Right lung (tissue), 10 donors: ENCODE measurements at places on chromosomes 5 and 9. TPM values are rescaled to one million over a fixed set of nuclear protein-coding genes. Genes with fewer than 3 reads are reported as not detected.

Gene MYOZ3
- polyA plus RNA-seq, result 13.3 TPM

Gene MEF2C
- 70.4 TPM for polyA plus RNA-seq

Gene TMOD1
- 1.8 TPM for polyA plus RNA-seq

Gene IL31RA
- 0.11 TPM for polyA plus RNA-seq

Gene CARD6
- polyA plus RNA-seq, result 4.3 TPM

Gene FCN1
- 5.5 TPM for polyA plus RNA-seq

Gene ALAD
- polyA plus RNA-seq, result 50.0 TPM

Gene SNCB
- 0.45 TPM for polyA plus RNA-seq

Gene TRAF1
- polyA plus RNA-seq, result 11.0 TPM

Gene PCDHGA11
- 3.3 TPM for polyA plus RNA-seq

DNA sequence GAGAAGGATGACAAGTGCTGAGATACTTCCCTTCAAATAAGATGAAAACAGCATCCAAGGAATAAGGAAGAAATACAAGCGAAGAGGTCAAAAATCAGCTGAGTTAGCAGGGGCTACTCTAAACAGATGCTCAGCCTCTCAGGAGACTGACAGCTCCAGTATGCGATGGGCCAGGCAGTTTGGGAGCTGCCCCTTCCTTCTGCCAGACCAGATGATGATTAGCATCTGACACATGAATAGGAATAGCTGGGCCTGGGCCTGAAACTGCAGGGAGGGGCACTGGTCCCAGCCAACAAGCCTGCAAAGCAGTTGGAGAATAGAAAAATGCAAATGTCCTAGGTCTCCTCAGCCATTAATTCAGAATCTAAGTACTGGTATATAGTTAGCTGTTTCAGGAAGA is 13.1 kb upstream of the MAP3K1 start:
- DNase-seq, result no peak

DNA sequence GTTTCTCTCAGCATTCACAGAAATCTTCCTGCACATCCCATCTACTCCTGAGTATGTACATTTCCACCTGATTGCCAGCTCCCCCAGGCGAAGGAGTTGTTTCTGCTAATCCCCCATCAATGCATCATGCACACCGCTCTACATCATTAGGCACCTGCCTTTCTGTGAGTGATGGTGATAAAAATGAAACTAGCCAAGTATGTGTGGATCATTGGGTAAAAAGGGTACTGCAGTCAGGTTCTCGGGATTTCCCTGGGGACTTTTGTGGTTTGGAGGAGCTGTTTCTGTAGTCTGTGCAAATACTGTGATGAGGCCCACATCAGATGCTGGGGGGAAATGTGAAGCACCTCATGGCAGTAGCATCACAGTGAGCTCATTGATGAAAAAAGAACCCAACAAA is 30.4 kb downstream of the CAMK4 start:
- DNase-seq, result no peak

DNA sequence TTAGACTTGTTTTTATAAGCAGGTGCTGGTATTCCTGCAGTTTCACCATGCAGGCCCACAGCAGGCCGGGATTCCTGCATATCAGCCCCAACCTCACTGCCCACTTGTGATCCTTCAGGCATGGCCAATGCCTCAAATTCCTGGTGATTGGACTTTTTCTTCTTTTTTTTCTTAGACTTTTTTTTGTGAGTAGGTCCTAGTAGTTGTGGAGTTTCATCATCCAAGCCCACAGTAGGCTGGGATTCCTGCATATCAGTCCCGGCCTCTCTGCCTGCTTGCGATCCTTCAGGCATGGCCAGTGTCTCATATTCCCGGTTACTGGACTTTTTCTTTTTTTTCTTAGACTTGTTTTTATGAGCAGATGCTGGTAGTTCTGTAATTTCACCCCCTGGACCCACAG is 4.8 kb downstream of the TTF1 start:
- no peak for DNase-seq

- peak; percentile 74 for DNase-seq
Measured at GRCh38 chr5:164013077-164013670, 507.8 kb downstream of the MAT2B start.

DNA sequence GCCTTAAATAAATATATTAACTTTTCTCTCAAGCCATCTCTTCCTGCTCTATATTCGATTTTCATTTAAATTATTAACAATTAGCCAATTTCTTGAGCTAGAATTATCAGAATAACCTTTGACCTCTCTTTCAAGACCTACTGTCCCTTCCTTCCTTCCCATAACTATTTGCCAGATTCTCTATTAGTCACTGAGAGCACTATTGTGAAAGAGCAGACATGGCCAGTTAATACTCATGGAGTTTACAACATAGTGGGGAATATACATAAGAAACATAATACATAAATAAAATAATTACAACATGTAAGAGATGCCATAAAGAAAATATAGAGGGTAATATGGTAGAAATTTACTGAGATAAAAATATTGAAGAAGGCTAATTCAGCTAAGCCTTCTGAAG is 72.1 kb upstream of the CHD1 start:
- DNase-seq, result no peak

- no peak for DNase-seq
Measured at GRCh38 chr5:99315413-99316183, 386.8 kb upstream of the CHD1 start.

DNA sequence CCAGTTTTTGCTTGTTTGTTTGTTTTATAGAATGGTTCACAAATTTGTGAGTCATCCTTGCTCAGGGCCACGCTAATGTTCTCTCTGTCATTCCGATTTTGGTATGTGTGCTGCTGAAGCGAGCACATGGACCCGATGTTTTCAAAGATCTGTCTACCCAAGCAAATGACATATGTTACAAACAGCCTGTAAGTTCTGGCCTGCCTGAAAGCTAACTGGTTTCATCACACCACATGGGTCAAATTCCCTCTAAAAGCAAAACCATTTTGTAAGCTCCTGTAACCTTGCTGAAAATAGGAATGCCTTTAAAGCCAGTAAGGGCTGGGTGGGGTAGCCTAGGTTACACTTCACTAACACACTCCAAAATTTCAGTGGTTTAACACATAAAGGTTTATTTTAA is 25.4 kb downstream of the DMRT3 start:
- DNase-seq, result no peak

GRCh38 chr9:112873773-112874405 is 16.8 kb downstream of the SLC46A2 start:
- DNase-seq, result no peak

GRCh38 chr9:121075251-121076036 is 689 bp downstream of the CNTRL start:
- no peak for DNase-seq

DNA sequence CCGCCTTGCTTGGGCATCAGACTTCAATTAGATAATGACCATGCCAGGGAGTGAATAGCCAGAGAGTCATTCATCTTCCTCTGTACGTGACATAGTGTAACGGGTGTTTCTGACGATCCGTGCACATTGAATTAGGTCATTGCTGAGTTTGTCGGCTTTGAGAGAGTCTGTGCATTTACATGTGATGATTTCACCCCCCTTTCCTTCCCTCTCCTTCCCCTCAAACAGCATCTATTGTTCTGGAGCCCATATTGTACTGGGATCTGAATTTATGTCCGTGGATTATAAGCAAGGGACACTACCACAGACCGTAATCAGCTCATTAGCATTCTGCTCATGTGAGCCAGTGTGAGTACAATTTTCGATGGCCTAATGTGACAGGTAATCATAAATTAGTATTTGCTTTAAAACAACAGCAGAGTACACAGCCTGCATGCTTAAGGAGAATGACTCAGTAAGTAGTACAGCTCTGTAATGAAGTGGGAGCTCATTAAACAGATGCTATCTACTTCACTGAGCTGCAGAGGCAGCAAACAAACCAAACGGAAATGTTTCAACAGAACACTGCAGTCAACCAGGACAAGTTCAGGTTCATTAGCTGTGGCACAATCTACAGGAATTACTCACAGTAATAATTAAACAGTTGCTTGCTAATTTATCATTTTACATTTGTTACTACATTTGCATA is 302.1 kb downstream of the CSNK1G3 start:
- DNase-seq, result peak; percentile 58

DNA sequence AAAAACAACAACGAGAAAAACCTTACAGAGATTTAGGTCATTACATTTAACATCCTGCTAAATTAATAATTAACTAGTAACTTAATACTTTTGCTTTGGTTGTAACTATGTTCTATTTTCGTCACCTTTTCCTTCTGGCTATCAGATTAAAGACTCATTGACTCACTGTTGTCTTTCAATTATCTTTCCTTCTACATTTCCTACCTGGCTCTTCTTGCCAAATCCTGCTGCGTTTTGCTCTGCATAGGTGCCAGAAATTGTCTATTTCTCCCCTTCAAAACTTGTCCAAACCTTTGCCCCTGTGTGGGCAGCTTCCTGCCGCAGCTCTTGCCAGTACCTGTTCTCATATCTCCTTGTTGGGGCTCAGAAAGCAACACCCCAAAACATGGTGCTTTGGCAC is 235.5 kb upstream of the ZNF608 start:
- no peak for DNase-seq

DNA sequence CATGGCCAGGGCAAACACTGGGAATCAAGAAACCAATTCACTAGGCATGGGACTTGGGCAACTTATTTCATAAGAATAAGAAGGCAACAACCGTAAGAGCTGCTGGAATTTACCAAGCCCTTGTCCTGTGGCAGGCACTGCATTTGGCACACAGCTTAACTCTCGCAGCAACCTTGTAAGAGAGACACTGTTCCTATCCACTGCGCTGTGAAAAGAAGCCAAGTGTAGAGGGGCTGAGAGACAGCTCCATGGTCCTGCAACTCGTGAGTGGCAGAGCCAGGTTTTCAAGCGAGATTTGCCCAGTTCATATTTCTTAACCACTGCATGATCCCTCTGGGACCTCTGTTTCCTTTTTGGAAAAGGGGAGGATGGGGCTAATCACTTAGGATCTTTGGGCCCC is 129.3 kb upstream of the STC2 start:
- no peak for DNase-seq

DNA sequence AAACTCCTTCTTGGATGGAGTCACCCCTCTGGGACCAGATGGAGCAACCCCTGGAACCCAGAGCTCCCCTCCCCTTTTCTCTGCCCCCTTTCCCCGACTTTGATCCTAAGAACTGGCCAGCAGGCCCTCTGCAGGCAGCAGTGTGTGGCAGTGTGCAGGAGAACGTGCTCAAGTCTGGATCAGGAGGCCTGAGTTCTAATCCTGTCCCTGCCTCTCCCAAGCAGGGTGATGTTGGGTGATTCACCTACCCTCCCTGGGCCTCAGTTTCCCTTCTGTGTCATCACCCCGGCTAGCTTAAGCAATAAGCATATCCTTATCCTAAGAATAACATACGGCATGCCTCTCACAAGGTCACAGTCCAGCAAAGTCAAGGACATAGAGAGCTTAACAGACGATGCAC is 67.6 kb downstream of the C9orf50 start:
- DNase-seq, result no peak

GRCh38 chr9:120729791-120730241 is 15.5 kb upstream of the MEGF9 start:
- DNase-seq, result no peak

GRCh38 chr5:90759119-90759518 is 200.5 kb downstream of the ADGRV1 start:
- no peak for DNase-seq

DNA sequence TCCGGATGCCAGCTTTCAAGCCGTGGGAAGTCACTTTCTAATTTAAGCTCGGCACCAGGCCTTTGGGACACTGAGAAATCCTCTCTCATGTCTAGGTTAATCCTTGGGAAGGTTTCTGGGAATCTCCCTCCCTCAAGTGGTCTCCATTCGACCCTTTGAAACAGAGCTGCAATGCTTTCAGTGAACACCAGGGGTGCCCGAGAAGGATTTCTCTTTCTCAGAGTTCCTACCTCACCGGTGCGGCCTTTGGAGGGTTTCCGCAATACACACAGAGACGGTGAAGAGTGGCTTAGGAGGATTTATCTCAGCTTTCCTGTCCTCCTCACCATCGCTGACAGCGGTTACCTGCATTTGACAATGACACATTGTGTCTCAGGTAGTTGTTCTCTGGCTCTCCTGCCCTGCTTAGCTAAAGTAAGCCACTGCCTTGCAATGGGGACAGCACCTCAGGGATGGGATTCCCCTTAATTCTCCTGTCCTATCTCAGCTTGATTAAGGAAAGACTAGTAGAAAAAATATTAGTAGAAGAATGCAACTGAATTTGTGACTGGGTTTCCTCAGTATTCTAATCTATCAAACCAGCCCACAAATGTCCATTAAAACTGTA is 180.6 kb downstream of the GABRG2 start:
- no peak for DNase-seq

GRCh38 chr5:169545762-169546161 is 37.8 kb upstream of the SPDL1 start:
- no peak for DNase-seq

DNA sequence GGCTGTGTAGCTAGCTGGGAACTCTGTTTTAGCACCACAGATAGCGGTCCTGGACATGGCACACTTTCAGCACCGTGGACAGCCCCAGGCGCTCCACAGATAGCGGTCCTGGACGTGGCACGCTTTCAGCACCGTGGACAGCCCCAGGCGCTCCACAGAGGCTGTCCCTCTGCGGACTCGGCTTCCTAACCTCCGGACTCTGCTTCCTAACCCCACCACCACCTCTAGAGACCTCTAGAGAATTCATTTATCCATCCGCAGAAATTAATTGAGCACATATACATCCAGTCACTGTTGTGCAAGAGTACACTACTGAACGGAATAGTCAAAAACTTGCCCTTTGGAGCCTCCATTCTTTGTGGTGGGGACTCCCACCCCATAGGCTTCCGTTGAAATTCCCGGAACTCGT is 27.4 kb downstream of the UNC5A start:
- peak; percentile 87 for DNase-seq

GRCh38 chr9:120935383-120935857 is 8.8 kb upstream of the TRAF1 start:
- peak; percentile 84 for DNase-seq

DNA sequence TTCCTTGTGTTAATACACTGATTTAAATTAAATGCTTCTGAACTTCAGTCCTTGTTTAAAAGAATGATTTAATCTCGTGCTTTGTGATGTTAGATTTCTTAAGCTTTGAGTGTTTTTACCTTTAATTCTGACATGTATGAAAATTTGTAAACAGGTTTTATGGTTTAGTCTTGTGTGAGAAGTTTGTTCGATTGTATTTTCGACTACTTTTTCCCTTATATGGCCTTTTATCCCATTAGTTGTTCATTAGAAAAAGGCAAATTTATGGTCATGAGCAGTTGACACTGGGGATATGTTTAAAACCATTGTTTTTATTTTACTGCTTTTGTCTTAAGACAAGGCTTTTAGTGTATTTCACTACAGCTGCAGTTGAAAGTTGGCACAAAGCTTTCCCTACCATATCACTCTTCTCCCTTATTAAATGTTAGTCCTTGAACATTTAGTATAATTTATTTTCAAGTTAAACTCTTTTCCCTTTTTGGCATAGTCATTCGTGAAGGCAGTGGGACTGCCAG is 3.3 kb downstream of the UBE2R2 start:
- DNase-seq, result no peak
